ENCODE measurements at places on chromosomes 1 and 21.

DNA sequence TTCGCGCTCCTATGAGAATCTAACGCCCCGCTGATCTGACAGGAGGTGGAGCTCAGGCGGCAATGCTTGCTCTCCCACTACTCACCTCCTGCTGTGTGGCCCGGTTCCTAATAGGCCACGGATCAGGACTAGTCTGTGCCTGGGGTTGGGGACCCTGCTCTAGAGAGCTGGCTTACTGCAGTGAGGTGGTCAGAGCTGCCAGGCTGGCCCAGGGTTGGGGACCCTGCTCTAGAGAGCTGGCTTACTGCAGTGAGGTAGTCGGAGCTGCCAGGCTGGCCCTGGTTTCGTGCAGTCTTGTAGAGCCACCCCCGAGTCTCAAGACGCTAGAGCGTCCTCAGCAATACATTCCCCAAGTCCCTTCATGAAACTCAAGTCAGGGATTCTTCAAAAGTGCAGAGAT lies 27.5 kb downstream of the SLC37A1 start:
- DNase-seq: no peak

DNA sequence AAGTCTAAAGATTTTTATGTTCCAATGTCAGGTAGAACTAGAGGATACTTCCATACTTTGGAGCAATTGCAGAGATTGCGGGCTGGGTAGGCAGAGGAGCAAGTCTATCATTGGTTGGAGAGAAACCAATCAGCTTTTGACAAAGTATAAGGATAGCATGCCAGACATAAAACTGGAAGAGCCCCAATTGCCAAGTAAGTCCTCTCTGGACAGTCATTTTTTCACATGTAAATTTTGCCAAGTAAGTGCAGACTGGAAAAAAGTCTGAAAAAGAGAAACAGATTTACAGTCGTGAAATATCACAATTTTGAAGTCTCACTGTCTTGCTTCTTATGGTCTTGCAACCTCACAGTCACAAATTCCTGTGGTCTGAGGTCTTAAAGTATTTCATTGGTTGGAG lies 131.4 kb upstream of the C21orf91 start:
- no peak for DNase-seq

GRCh38 chr21:44985441-44986401 lies 45.9 kb downstream of the SLX9 start:
- no peak for DNase-seq

GRCh38 chr1:245419461-245419978 lies 264.7 kb downstream of the KIF26B start:
- DNase-seq: no peak

GRCh38 chr21:33032434-33033047 lies 6.8 kb downstream of the OLIG2 start:
- no peak for DNase-seq

- DNase-seq: no peak
Measured at GRCh38 chr1:170155055-170155454, 9.3 kb downstream of the NTMT2 start.

- no peak for DNase-seq
Measured at GRCh38 chr1:34603594-34603993, 151.3 kb upstream of the GJB5 start.

- no peak for DNase-seq
Measured at GRCh38 chr1:63255153-63255552, 67.2 kb upstream of the FOXD3 start.

DNA sequence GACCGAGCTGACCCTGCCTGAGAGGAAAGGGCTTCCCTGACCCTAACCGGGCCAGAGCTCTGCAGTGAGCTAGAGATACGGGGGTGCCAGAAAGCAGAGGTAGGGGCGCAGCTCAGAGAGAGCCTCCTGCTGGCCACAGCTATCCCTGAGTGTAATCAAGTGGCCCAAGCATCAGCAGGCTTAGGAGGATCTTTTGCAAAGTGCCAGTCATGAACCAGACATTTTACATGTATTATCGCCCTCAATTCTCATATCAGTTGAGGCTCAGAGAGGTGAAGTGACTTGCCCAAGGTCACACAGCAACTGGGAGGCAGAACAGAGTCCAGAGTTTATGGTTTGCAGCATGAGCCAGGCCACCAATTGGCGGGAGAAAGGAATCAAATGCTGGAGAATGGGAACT lies 7.0 kb upstream of the ID3 start:
- DNase-seq: no peak

GRCh38 chr1:51488372-51489050 lies 30.6 kb downstream of the EPS15 start:
- no peak for DNase-seq

DNA sequence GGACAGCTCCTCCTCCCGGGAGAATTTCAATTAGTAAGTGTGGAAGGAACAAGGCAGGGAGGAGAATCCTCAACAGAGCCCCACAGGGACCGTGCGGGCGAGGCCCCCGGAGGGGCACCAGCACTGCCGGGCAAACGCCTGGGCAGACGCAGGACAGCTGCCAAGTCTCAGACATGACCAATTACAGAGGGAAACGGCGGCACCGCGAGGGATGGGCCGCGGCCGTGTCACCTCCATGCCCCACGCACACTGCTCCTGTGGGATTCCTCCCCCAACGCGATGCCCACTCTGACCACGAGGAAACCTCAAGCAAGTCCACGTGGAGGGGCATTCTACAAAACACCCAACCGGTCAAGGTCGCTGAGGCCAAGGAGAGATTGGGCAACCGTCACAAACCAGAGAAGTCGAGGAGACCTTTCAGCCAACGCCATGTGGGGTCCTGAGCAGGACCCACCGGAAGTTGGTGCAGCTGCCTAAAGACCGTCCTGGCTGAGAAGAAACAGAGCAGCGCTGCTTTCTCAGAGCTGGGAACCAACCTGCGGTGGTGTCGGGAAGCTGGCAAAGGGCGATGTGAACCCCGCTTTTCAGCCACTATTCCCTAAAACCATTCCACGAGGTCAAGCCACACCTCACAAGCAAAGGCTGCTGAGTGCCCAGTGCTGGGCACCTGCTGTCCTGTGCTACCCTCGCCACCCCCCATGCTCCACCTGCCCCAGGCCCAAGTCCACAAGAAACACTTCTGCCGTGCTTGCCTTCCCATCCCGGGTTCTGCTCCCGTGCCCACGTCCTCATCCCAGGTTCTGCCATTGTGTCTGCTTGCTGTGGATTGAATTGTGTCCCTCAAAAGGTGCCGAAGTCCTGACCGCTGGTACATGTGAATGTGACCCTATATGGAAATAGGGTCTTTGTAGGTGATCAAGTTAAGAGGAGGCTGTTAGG lies 1.4 kb upstream of the KRTAP10-4 start:
- no peak for DNase-seq

GRCh38 chr1:16155537-16156410 lies at the start of gene EPHA2:
Gene EPHA2 (minus strand): TSS chr1:16156069. CDS start chr1:16155932, 137 bp downstream.
- DNase-seq: no peak

GRCh38 chr1:204046346-204046745 lies 26.6 kb upstream of the SOX13 start:
- DNase-seq: no peak

- peak; percentile 16 for DNase-seq
Measured at GRCh38 chr1:117051224-117052064, 8.7 kb upstream of the TTF2 start.

GRCh38 chr1:170660281-170660713 lies 3.6 kb upstream of the PRRX1 start:
- DNase-seq: no peak

GRCh38 chr1:1022302-1023009 lies 2.5 kb downstream of the AGRN start:
- no peak for DNase-seq

GRCh38 chr1:96973605-96974004 lies 252.0 kb downstream of the PTBP2 start:
- no peak for DNase-seq
